GM12864 (cell line): ENCODE measurements at places on chromosomes 11 and 22.

- DNase-seq: no peak
These were observed 6.1 kb downstream of the GUCD1 start for GRCh38 chr22:24548812-24549211.

DNA sequence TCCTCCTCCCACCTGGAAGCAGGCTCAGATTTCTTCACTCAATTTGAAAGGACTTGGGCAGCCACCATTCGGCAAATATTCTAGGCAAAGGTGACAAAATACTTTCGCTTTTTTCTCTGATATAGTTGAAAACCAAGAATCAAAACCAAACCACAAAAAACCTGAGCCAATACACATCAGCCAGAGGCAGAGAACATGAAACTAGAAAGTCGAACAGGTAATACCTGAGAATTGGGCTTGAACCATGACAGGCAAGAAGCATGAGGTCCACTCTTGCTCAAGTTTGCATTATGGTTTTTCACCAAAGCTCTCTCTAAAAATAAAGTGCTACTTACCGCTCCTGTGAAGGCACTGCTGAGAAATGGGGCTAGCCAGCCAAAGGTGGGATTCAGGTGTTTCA is 26.2 kb upstream of the LDLRAD3 start:
- DNase-seq: peak; percentile 36

DNA sequence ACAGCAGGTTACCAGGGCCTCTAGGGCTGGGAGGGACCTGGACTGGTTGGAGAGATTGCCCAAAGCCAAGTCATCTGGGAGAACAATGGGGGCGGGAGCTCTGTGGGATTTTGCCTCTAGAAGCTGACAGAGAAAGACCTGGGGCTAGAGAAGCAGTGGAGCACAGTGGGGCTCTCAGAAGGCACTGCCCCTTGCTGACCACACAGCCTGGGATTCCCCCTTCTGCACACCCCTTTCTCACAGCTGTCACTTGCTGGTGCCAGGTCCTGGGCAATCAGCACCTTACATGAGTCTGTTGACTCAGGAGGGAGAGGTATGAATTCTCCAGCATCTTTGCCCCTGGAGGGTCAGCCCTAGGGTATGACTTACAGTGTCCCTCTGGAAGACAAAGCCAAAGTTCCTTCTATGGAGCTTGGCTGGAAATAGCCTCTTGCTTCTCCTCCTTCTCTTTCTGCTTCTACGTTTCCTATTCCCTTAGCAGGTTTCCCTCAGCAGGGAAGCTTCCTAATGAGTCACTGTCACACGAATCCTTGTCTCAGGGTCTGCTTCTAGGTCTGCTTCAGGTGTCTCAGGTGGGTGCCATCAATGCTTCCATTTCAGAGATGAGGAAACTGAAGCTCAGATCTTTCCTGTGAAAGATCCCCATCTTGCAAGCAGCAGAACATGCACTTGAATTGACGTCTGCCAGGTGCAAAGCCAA is 27.0 kb downstream of the GDPD5 start:
- no peak for DNase-seq

DNA sequence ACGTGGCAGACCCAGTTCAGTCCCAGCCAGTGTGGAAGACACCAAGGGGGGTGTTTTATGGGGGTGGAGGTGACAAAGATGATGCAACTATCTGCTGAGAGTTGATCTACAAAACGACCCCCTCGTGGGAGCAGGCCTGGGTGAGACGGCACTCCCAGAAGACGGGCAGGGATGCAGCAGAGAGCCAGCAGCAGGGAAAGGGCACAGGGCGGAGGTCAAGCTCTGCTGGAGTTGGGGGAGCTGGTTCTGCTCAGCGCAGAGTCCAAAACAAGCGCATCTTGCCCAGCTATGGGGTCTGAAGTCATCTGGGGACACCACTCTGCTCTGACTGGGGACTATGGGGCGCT is 3.9 kb downstream of the GNB1L start:
- no peak for DNase-seq

- no peak for DNase-seq
These were observed 88.4 kb downstream of the CDKN1C start for GRCh38 chr11:2797121-2797711.

- DNase-seq: no peak
These were observed 96.9 kb downstream of the ATXN10 start for GRCh38 chr22:45768490-45768889.

DNA sequence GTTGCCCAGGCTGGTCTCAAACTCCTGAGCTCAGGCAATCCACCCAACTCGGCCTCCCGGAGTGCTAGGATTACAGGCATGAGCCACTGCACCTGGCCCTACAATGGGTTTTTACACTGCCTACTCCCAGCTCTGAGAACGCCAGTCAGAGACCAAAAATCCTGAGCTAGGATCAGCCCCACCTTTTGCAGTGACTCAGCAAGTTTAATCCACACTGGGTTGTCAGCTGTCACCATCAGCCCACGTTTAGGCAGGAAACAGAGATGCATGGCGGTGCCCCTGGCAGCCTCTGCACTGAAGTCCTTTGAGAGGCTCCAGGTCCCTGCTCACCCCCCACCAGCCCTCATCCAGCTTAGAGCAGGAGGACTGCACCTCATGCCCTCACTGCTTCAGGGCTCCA is 117.6 kb downstream of the ARHGAP8 start:
- DNase-seq: no peak

DNA sequence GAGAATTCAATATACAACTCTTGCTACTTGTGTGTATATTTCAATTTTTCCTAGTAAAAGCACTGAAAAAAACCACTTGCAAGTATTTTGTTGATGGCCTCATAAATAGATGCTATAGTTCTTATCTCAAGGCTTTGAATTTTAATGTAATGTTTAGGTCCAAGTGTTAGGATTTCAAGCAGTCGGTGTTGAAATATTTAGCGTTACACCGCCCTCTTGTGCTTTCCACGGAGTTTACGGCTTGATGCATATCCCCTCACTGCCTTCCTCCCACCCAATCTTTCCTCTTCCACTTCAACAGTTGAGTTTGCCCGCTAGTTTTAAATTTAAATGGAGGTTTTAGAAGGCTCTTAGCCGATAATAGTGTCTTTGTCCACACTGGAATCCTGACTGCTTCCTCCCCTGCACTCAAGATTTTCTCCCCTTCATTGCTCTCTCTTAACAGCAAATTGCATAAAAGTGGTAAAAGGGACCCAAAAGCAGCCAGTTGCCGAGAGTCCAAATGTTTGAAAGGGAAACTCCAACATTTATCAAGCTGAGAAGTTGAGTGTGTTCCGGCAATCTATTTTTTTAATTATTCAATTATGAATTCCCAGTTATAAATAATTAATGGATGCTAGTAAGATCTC is 25.9 kb upstream of the HTATIP2 start:
- DNase-seq: no peak

GRCh38 chr11:77179681-77180080 is 51.6 kb downstream of the MYO7A start:
- no peak for DNase-seq

- no peak for DNase-seq
These were observed 11.4 kb downstream of the OMP start for GRCh38 chr11:77114089-77114463.

- DNase-seq: no peak
These were observed 81.4 kb downstream of the TIMP3 start for GRCh38 chr22:32882774-32883530.

DNA sequence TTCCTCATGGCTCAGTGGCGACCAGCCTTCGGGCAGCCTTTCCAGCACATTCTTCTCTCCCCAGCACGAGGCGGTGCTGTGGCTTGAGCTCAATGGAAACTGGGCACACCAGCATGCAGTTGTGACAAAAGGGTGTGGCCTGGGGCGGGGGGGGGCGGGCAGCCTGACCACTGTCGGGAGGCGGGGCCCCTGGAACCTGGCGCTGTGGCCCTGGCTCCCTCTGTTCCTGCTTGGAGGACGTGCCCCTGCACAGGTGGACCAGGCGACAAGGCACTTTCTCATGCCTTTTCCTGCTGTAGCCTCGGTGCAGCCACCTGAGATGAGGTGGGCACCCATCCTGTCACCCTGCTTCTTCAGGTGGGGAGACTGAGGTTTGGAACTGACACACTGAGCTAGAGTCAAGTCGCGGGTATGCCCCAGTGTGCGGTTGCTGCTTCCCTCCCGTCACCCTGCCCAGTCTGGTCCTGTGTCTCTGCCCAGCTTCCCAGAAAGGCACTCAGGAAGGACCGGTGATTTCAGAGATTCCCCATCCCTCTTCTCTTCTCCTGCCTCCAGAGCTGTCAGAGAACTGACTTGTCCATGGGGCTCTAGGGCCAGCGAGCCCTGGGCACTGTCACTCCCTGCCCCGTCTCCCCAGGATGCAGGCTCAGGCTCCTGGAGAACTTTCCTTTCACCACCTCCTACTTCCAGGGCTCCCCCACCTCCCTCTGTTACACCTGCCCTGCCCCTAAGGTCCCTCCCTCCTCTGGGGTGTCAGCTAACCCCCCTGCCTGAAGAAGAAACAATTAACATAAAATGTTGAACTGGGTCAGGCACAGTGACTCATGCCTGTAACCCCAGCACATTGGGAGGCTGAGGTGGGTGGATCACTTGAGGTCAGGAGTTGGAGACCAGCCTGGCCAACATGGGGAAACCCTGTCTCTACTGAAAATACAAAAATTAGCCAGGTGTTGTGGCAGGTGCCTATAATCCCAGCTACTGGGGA is 9.9 kb downstream of the B3GAT1 start:
- no peak for DNase-seq

DNA sequence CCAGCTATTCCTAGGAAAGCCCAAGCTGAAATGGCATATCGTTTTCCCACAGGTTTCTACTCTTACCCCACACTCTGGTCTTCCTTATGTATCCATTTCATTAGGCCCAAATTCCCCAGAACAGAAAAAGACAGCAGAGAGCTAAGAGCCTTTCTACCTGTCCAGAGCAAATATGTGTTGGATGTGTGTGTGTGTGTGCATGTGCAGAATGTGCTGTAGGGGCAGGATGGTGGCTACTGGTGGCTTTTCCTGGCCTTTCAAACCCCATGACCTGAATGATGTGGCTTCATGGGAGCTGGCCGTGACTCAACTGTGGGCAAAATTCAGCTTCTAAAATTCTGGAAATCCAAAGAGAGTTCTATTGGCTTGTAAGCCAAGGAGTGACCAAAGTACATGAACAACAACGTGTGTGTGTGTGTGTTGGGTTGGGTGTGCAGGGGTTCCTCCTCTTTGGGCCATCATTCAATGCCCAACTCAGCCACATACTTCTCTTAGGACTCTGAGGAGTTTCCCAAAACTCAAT is 421.4 kb upstream of the CADM1 start:
- no peak for DNase-seq

DNA sequence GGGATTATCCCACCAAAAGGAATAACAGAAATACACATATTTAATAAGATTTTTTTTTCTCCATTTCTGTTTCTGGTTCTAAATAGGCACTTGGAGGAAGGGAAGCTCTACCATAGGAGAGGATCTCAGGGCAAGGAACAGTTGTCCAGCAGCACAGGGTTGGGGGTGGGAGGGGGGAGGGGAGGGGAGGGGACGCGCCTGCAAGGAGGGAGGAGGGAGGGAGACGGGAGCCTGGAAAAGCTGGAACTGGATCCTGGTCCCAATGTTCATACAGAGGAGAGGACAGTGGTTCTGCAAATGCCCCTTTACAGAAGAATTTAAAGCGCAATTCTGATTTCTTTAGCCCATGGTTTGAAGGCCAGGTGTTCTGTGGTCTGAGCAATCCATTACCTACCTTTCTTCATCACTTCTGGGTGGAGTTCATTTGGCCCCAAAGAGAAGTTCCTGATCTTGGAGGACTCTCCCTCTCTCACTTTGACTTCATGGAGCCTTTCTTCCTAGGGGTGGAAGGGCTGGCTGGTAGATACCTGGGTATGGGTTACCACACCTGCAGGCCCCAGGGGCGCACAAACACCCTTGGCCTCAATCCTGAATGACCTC is 348.9 kb upstream of the NCAM1 start:
- no peak for DNase-seq

DNA sequence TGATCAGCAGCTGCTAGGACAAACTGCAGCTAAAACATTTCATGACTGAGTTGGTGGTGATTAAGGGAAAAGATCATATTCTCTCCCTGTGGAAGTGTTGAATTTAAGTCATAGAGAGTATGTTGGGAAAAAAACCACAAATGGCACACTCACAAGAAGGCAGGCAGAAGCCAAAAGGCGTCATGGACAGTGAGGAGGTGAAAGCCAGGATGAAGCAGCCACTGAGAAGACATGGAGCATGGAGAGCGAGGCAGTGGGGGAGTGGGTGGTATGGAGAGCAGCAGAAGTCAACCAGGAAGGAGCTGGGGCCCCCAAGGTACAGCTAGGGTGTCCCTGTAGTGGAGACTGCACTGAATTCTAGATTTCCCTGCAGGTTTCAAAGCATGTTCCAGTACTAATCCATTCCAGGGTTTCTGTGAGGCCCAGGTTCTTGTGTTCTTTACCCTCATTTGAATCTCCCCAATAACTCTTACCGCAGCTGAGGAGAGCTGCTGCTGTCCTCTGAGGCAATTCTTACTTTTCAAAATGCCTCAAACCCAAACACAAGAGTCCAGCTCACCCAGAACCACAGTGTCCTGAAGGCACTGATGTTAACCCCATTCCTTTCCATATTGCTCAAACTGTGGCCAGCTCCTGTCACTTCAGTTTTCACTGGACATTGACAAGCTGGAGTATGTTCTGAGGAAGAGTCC is 191.8 kb upstream of the E2F8 start:
- peak; percentile 75 for DNase-seq

GRCh38 chr11:66741153-66741552 is 12.1 kb upstream of the SPTBN2 start:
- no peak for DNase-seq

- DNase-seq: no peak
These were observed 427.3 kb downstream of the TENM4 start for GRCh38 chr11:79013509-79013908.

- DNase-seq: no peak
These were observed 274.7 kb downstream of the CASP12 start for GRCh38 chr11:104623518-104623917.

GRCh38 chr22:30326255-30326705 is 461 bp downstream of the TBC1D10A start:
- no peak for DNase-seq

DNA sequence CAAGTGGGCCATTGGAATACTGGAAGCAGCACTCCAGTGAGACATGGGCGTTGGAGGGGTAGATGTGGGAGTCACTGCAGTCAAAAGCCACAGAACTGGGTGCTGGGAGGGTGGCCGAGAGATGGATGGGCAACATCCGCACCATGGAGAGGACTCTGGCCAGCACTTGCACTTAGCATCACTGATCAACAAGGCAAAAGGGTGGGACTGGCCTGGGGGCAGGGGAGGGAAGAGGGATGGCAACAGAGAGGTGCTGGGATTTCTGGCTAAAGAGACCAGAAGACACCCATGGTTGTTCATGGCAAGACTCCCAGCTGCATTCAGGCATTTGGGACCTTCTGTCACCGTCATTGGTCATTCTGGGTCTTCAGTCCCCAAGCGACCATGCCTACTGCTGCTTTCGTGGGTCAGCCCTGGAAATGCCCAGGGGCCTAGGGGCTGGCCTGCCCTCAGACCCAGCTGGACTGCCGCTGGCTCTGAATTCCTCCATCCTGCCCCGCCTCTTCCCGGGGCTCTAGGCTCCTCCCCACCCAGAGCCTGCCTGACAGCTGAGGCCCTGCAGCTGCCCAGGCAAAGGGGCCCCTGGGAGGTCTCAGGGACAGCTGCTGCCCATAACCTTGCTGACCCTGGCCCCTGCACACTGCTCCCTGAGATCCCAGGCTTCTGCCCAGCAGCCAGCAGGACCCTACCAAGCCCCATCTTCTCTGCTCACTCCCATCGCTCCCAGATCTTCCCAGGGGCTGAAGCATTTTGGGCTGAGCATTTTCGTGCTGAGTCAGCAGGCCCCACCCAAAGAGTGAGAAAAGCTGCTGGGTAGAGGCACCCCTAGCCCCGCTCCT is 13.0 kb upstream of the CDC42EP2 start:
- DNase-seq: no peak
